AG04450 (cell line): ENCODE measurements at places on chromosomes 6 and 20.

GRCh38 chr6:44349904-44350649 lies 7.6 kb downstream of the SPATS1 start:
- no peak for DNase-seq

- no peak for DNase-seq
These were observed 59.5 kb downstream of the SRC start for GRCh38 chr20:37405351-37405897.

- DNase-seq: no peak
These were observed 145.5 kb upstream of the RNF24 start for GRCh38 chr20:4160761-4161305.

- no peak for DNase-seq
These were observed 95.1 kb downstream of the IRAK1BP1 start for GRCh38 chr6:78962448-78962847.
